ENCODE measurements at places on chromosomes 12 and 14. TPM values are rescaled to one million over a fixed set of nuclear protein-coding genes. Genes with fewer than 3 reads are reported as not detected.

The BATF gene
- not detected for total RNA-seq

The HCAR3 gene
- total RNA-seq = not detected

The MYBPC1 gene
- total RNA-seq = not detected

The SPTB gene
- total RNA-seq = under 0.01 TPM

The SLC2A13 gene
- 5.7 TPM for total RNA-seq

The TAS2R20 gene
- total RNA-seq = 1.9 TPM

The MGP gene
- 65.4 TPM for total RNA-seq

The BIN2 gene
- not detected for total RNA-seq

The RARG gene
- 8.5 TPM for total RNA-seq

The INHBC gene
- total RNA-seq = not detected

The ARMH4 gene
- 1.0 TPM for total RNA-seq

The RDH5 gene
- total RNA-seq = 2.8 TPM

The TAC3 gene
- total RNA-seq = not detected

The PITPNM2 gene
- total RNA-seq = 4.6 TPM

All from endothelial cell of coronary artery (primary cell).